Stimulated activated memory B cell treated with anti-CD40 and anti-IgM and Interleukin-4, amounts not matched to agents 10 μg/mL and 1 μg/mL and 100 μg/mL, for 72 hours (primary cell): ENCODE measurements at places on chromosomes 11 and 22.

- ATAC-seq = no peak
Observed at GRCh38 chr11:76824083-76824939, 36.4 kb upstream of the ACER3 start.

DNA sequence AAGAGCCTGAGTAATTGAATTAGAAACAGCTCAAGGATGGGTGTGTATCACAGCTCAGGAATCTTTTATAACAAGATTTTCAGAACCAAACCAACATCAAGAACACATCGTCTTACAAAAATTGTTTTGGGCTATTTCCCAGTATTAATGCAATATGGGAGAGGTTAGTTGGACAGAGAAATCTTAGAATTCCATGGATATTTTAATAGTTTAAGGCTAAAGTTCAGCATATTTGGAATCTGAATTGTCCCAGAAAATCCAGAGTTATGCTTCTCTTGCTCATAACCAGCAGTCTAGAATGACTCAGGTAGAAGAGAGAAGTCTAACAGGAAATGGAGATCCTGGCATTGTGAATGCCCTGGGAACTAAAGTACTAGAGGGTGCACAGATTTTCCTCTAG lies 74.6 kb downstream of the ADM start:
- no peak for ATAC-seq

- ATAC-seq = no peak
Observed at GRCh38 chr22:30033137-30033536, 47.1 kb upstream of the HORMAD2 start.

GRCh38 chr22:50302041-50302541 lies 5.4 kb downstream of the PLXNB2 start:
- ATAC-seq = no peak

DNA sequence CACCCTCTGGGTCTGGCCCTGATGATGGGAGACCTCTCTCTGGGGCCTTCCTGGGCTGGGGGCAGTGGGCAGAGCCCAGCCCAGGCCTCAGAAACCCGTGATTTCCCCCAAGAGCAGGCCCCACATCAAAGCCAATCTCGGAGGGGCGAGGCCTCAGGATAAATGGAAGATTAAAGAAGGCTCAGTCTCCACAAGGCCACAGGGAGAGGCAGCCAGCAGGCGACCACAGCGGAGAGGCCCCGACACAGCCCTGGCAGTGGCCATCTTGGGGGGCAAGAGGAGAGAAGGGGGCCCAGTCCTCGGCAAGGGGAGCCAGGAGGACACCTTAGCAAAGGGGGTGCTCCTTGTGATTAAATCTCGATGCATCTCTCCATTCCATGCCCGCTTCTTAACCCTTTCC lies 12.5 kb upstream of the CREB3L1 start:
- ATAC-seq = no peak

DNA sequence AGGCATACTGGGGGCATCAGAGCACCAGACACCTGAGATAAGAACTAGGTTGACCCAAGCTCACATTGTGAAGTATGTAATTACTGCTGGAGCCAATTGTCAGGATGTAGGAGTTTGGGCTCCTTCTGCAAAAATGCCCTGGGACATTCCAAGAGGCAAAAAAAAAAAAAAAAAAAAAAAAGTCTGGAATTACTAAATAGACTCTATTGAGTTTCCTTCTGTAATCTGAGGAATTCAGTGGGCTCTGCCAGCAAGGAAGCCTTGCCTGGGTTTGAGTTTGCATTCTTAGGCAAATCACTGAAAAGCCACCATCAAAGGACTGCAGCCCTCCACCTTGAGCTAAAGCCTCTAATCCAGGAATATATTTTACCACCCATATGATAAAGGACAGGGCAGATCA lies 8.0 kb upstream of the CAVIN3 start:
- no peak for ATAC-seq

DNA sequence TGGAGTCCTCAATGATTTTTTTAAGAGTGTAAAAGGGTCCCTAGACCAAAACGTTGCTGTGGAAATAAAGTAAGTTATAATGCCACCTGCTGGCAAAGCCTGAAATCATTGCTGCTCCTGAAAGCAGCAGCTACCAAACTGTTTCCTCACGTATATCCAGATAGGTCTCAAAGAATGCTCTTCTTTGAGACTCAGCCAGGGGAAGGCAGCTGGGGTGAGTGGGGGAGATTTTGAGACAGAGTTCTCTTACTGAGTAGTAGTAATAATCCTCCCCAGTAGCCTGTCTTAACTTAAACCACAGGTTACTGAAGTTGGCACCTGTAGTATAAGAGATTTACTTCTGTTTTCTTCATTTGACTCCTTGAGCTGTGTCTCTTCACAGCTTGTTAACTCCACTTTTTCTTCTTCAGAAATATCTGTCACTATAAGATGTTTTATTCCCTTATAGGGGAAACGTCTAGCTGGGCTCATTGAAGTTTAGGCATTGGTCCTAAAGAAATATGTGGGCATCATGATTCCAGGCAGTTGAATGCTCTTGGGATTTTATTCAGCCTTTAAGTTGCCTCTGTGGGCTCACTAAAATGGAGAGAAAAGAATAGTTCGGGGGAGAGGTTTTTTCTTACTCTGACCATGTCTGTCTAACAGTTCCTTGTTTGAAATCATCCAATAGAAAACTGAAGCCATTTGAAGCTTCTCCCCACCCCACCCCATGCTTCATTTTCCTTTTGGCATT lies 77.9 kb downstream of the BTBD10 start:
- ATAC-seq = no peak

DNA sequence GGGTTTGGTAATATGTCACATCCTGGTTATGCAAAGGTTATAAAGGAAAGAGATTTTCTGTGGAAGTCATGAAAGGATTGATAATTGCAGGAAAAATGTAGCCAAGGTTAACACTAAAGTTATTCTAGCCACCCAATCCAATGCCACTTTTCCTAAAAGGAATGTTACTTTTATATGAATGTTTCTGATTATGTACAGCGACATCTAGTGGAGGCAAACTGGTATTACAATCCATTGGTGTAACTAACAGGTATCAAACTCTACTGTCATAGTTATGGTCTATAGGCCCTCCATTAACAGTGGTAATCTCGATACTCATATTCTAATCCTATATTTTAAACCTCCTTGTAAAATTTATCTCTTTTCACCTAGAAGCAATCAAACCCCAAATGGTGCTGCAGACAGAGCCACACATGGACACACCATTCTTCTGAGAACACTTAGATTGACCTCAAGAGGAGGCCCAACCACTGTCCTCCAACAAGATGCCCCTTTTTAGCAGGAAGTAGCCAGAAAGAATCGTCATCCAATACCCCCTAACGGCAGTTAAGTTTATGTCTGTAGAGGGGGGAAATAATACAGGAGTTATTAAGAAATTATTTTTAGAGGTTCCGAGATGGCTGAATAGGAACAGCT lies 74.9 kb upstream of the RAG2 start:
- no peak for ATAC-seq

DNA sequence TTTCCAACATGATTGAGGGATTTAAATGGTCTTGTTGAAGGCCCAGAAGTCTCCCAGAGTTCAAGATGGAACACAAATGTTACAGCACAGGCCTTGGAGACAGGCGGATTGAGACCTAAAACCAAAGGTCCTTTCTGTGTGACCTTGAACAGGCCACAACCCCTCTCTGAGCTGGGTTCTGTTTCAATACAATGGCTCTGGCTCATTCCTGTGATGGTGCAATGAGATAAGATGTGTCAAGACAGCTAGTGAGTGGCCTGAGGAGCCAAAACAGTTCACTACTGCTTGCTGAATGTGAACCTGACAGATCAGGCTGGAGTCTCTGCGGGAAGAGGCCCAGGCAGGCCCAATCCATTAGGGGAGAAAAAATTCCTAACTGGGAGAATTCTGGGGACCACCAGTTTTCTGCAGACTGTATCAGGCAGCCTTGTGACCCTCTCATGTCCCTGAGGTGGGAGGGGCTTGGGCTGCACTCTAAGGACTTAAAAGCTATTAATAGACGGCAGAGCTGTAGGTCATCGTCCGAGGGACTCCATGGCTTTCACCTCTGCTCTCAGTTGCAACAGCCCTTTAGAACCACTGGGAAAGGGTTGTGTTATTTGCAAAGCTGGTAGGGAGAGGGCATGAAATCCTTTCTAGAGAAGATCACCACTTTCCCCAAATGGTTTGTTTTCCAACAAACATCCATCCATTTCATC lies 126.1 kb upstream of the TEAD1 start:
- no peak for ATAC-seq

DNA sequence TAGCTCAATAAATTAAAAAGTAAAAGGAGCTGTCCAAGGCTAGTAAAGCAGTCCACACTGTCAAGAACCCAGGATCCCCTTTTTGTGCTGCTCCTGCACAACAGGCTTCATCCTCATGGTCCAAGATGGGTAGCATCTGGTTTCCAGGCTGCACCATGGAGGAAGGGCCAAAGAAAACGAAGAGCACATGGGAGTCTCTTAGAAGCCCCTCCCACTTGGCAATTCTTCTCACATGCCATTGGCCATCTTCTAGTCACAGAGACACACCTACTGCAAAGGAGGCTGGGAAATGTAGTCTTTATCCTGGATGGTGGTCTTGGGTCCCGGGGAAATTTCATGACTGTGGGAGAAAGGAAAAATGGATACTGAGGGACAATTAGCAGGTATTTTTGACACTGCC lies 37.8 kb downstream of the PRR5L start:
- no peak for ATAC-seq

- no peak for ATAC-seq
Observed at GRCh38 chr11:9206496-9206895, 58.7 kb downstream of the DENND5A start.

DNA sequence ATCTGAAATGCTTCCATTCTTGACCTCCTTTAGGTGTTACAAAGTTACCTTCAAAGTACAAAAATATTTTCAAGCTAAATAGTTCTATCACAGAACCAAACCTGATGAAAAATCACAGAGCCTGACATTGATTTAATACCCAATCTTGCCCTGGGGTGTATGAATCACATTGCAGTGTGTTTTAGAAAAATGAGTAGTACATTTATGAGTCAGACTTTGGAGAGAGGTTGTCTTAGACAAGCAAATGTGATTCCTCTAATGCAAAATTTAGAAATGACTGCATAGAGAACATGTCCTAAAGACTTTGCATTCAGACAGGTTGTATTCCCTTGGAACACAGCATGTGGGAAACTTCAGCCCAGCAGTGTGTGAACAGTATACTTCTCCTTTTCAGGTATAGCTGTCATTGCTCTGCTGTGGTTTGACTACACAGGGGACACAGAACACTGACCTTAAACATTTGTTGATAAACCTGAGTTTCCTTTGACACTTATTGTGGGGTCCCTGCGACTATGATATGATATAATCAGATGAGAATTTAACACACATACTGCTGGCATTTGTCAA lies 972.1 kb downstream of the JRKL start:
- no peak for ATAC-seq

GRCh38 chr11:13667795-13668101 lies 720 bp upstream of the FAR1 start:
- ATAC-seq = no peak

GRCh38 chr11:15801616-15802015 lies 554.7 kb downstream of the SOX6 start:
- ATAC-seq = no peak

DNA sequence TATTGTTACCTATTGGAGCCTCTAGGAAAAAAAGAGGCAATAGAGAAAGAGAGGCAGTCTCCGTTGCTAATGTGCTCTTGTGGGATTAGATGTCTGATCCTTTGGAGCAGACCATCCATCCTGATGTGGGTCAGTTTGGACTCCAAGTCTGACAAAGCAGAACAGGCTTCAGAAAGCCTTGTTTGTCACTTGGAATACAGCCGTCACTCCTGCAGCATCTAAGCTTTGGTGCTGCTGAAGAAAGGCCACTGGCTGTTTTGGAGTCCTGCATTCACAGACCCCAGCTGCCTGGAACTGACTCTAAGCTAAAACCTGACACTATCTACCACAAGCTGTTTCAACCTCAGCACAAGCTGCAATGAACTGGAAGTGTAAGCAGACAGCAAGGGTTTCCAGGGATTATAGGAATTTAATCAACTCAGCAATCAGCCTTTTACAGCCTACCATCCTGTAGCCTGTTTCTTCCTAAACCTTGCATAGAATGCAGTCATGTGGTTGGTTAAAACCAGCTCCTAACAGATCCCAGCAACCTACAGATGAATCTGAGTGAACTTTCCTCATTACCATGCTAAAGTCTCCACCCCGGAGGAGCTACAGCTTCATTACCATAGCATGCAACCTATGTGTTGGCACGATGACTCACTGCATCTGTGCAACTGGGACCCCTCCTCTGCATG lies 3.7 kb upstream of the PLAAT4 start:
- no peak for ATAC-seq

DNA sequence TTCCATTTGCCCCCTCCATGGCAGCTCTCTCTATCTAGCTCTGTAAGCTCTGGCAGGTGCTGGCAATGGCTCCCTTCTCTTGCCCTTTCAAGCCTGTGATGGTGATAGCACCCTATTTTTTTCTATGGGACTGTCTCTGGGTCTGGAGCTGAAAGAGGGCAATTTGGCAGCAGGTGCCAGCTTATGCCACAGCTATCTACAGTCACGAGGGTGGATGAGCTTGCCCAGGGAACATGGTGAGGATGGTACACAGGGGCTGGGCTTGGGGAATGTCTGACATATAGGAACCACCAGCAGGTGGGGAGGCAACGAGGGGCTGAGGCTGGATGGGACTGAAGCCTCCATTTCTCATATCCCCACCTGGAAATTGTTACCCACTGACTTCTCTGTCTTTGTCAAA lies 175.4 kb upstream of the SYT13 start:
- ATAC-seq = no peak

DNA sequence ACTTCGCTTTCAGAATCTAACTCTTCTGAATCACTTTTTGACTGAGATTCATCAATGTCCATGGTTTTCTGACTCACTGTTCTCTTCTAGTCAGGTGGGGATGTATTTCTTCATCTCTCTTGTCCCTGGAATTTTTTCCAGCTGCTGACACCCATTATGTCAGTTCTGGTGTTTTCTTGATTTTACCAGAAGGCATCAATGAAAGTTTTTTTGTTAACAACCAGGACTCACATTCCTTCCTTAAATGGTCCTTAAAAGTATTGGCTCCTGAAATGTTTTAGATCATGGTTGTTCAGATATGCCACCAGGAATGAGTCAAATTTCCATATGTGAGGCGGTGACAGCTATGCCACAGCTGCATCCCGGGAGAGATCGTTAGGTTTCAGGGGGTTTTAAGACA lies 12.9 kb downstream of the MICAL2 start:
- ATAC-seq = no peak
